NCI-H1092 treated with DMSO at 0.1 percent for 48 hours (cell line): ENCODE measurements at places on chromosomes 7 and 10.

DNA sequence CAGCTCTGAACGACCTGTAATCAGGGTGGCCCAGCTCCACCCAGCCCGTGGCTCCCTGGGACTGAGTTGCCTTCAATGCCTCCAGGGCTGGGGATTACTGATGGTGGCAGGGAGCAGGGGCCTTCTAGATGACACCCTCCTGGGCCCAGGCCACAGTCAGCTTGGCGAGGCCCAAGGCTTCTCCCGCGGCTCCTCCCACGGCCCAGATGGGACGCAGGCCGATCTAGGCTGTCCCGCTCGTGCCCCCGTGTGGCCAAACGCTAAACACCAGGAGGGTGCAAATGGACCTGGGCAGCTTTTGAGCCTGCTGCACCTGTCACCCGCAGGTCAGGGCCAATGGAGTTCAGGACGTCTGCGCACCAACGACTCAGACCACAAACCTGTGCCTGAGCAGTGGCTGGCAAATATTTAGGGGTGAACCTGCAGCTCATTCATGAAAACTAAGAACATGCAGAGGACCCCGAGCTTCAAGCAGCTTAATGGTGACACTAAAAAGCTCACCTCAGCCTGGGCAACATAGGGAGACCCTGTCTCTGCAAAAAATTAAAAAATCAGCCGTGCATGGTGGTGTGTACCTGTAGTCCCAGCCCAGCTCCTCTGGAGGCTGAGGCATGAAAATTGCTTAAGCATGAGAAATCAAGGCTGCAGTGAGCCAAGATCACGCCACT is 43.2 kb downstream of the ASB13 start:
- DNase-seq, result peak; percentile 77

DNA sequence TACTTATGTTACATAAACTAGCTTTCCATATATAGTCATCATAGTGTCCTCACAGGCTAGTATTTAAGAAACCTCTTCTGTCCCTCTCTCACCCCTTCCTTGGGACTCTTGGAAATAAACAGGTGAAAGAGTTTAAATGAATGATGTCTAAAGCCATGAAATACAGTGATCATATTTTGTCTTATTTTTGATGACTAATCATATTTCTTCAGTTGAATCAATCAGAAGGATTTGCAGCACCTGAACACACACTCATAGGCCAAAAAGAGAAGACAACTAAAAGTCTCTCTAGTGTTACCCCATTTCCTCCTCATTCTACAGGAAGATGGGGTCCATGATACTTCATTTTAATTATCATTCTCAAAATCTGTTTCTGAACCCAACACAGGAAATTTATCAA is 8.6 kb upstream of the ATAD1 start:
- DNase-seq, result no peak

DNA sequence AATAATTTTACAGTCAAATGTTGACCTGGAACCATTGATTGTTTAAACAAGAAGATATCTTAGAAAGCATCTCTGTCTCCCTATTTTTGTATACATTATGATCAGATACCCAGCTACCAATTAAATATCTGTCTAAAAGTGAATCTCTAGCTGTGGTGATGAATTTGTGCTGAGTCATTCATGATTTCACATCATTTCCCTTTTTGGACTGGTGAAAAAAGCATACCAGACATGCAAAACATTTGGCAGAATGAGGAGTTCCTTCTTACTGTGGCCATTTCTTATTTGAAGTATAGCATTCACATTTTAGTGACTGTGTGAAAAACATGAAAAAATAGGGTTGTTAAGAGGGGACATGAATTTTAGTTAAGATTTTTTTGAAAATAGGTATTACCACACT is 98.0 kb upstream of the GATA3 start:
- DNase-seq, result no peak

- no peak for DNase-seq
Measured at GRCh38 chr7:151884312-151885201, 7.6 kb upstream of the PRKAG2 start.

- no peak for DNase-seq
Measured at GRCh38 chr10:98251399-98251798, 16.6 kb downstream of the LOXL4 start.

GRCh38 chr7:128165927-128166420 is 75.1 kb upstream of the LEP start:
- no peak for DNase-seq

DNA sequence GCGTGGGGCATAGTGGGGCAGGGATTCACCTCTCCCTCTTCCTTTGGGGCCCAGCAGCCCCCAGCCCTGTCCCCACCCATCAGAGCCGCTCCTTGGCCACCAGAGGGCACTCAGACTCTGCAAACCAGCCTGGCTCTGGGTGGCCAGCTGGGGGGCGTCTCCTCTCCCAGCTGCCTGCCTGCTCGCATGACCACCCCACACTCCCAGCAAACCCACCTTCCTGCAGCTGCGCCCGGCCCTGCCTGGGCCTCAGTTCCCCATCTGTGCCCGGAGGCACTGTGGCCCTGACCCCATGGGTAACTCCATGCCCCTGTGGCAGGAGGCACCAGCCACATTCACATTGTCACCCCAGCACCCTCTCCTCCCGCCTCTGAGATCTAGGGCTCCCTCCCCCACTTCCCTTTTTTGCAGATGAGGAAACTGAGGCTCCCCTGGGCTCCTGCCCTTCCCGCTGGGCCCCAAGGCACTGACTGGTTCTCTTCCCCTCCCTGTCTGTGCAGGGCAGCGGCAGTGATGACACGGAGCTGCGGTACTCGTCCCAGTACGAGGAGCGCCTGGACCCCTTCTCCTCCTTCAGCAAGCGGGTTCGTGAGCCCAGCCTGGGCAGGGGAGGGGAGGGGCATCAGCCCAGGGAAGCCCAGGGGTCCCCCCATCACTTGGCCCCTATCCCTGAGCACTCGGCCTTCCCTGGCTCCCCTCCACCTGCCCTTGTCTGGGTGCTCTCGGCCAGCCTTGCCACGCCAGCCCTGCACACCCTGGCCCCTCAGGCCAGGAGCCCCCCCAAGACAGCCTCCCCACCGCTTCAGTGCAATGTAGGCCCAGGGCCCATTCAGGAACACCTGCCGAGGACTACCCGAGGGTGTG is 6.9 kb upstream of the SH2B2 start:
- DNase-seq, result peak; percentile 61

- DNase-seq, result no peak
Measured at GRCh38 chr10:36391405-36391804, 734.0 kb upstream of the ANKRD30A start.

DNA sequence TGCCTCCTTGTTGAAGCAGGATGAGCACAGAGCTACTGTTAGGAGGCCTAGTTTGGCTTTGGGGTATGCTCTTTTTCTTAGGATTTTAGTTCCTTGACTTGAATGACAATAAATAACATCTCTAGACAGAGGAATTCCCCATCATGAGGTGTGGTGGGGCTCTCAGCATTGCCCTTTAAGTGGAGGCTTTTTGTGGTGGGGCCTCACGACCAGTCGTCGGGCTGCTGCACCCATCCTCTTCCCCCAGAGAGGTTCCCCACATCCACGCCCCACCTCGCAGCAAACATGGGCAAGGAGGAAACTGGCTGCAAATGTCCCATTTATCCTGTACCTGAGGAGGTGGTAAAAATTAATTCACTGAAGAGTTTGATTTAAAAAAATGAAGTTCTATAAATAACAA is 36.1 kb upstream of the TARP start:
- no peak for DNase-seq
